Stimulated activated CD4-positive, alpha-beta T cell treated with anti-CD3 and anti-CD28 coated beads, TNF-alpha, amount 100 ng/mL, for 48 hours (primary cell): ENCODE measurements at places on chromosomes 16 and 17.

- DNase-seq, result no peak
These were observed 70.7 kb downstream of the C17orf67 start for GRCh38 chr17:56762988-56763387.

- DNase-seq, result no peak
These were observed 469.6 kb downstream of the SOX9 start for GRCh38 chr17:72590382-72590781.

DNA sequence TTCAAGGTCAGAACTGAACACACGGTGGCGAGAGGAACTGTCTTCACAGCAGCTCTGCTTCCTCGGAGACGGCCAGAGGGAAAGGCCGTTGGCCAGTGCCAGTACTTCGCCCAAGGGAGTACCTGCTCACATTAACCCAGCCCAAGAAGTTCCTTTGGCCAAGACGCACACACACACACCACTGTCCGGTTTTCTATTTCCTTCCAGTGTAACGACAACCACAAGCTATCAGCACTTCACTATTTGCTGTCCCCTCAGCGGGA is 744 bp upstream of the GGNBP2 start:
- no peak for DNase-seq

GRCh38 chr17:48734333-48735061 is 5.9 kb upstream of the HOXB13 start:
- no peak for DNase-seq

DNA sequence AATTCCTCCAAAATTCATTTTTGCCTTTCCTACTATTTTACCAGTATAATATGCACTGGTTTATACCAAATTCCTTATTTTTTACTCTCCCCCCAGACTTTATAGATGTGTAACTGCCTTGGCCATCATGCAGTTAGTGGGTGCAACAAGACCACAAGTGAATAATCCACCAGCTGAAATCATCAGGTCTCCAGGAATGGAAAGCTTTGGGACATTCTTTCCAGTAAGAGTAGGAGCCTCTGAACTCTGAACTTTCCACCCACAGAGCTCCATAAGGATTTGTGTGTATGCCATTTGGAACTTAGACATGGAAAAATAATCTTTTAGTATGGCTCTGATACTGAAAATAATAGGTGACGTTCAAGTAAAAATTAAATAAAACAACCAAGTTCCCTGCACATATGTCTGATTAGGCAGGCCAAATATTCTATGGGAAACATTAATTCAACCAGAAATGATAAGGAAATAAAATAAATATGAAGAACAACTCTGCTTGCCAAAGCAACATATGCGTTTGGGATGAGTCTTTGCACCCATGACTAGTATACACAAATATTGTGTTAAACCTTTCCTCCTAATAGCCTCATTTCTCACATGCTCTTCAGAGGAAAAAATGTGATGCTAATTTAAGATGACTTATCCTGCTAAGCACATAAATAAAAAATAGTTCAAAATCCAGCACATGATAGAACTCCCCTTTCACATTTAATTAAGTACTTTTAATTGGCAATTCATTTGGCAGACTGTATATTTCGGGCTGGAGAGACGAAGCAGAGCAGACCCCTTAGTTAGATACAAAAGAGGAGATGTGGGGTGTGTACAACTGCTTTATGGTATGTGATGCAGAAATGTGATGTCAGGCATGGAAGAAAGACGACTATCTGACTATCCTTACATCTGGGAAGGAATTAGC is 11.6 kb upstream of the LYRM9 start:
- no peak for DNase-seq

DNA sequence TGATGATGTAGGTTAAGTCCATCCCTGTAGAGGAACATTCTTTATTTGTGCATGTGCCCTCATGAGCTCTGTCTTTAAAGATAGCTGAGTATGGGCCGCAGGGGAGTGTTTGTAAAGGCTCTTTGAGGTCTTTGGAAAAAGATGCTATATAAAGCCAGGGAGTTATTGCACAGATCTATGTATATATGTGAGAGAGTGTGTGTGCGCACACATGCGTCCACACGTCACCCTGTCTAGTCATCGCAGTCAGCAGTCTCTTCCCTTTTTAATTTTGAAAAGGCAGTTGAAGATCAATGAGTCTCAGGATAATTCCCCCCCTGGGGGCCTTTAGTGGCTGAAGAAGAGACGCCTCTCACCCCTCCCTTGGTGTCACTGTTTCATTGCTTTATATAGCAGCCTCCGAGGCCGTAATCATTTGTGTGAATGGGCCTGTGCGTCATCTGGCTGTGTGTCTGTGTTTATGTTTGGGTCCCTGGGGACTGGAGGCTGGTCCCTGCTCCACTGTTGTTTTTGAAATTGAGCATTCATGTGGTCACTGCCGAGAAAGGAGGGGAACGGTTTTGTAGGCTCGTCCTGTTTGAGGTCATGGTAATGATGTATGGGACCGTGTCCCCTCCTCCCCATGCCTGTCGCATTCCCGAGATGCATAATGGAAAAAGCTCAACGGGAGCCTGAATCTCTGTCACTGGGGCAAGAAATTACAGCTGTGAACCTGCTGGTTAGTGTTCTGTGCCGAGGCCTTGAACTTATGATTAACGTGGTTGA is 143.9 kb downstream of the SNX29 start:
- no peak for DNase-seq

GRCh38 chr16:85162478-85163277 is 50.4 kb upstream of the CIBAR2 start:
- DNase-seq, result no peak

- DNase-seq, result no peak
These were observed 119.1 kb downstream of the HIC1 start for GRCh38 chr17:2174014-2174413.

DNA sequence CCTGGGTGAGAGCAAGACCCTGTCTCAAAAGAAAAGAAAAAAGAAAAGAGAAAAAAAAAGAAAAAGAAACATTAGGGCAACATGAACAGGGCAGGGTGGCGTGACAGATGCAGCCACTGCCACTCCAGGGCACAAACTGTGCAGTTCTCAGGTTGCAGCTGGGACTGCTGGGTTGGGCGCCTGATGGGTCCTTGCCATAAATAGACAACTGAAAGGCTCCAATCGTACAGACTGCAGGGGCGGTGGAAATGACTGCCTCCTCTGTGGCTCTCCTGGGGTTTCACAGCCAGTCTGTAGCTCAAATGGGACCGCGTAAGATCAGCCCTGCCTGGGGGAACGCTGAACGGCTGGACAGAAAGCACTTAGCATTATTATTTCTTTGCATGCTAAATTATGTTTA is 130.7 kb downstream of the CPPED1 start:
- DNase-seq, result no peak

DNA sequence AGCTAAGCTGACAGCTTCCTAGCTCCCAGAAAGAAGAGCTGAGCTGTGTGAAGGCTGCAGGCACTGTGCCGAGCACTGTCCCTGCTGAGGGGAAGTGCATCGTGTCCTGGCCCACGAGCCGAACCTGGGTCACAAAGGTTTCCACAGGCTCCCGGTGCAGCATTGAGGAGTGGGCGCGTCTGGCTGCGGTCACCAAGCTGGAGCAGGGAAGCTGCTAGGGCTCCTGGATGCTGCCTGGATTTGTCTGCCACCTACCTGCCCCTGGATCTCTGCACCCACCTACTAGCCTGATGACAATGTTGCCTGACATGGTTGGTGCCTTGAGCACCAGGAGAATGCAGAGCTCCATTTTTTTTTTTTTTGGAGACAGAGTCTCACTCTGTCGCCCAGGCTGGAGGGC is 6.5 kb upstream of the SRRM2 start:
- no peak for DNase-seq

GRCh38 chr16:12801511-12802042 is 2.1 kb downstream of the CPPED1 start:
- no peak for DNase-seq

DNA sequence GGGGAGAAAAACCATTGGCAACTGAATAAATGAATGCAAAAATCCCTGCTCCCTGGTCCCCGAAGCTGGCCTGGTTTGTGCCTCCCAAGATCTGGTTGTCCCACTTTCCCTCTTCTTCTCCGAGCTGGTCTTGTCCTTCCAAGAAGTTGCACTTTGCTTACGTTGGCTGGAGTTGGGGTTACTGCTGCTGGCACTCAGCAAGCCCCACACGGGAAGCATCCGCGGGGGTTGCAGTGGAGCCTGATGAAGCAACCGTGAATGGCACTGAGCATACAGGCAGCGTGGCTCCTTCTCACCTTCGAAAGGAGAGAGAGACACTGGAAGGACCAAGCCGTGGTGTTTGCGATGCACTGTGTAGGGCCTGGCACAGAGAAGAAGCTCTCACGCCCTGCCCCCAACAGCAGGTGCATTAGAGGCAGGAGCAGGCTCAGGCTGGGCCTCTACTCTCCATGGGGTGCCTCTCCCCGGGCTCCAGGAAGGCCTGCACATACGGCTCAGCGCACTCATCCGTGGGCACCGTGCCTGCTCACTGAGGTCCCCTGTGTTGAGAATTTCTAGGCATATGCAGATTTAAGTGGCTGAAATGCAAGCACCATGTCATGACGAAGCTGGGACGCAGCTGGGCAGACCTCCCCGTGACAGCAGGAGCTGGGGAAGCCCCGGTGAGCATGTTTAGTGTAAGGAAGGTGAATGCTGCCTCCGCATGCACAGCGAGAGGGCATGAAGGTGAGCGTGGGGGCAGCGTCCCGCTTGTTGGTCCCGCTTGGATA is 12.1 kb downstream of the CA5A start:
- DNase-seq, result no peak

DNA sequence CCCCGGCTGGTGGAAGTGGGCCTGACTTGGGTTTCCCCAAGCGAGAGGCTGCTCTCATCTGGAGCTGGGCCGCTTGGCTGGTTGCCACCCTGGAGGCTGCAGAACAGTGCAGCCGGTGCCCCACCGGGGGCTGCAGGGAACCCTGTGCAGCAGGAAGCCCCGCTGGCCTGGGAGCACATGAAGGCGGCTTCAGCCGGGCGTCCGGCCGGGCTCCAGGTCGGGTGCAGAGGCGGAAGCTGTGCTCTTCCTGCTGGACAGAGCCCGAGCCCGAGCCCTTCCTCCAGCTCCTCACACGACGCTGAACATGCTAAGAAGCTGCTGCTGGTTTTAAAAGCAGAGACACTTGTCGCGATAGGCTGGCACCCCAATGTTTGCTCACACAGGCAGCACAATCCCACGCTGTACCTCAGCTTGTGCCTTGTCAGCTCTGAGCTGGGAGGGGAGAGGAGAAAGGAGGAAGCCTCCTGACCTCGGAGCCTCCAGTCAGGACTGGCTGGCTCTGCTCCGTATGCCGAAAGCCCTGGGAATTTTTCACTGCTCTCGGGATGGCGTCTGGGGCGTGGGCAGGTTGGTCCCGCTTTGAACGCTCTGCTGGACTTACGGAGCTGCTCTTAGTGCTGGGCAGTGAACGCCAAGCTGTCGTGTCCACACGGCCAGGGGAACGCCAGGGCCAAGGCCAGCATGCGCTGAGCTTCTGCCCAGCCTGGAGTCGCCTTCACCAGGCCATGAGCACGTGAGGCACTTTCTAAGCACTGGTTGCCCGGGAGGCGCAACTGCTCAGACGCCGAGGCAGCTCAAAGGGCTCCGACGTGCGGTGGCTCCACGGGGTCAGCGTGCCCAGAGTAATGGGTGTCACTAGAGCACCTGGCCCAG is 8.8 kb downstream of the CDK5R1 start:
- no peak for DNase-seq

- DNase-seq, result no peak
These were observed 10.7 kb downstream of the HPR start for GRCh38 chr16:72073560-72074230.

- no peak for DNase-seq
These were observed 448.6 kb downstream of the SHISA9 start for GRCh38 chr16:13350000-13350399.

DNA sequence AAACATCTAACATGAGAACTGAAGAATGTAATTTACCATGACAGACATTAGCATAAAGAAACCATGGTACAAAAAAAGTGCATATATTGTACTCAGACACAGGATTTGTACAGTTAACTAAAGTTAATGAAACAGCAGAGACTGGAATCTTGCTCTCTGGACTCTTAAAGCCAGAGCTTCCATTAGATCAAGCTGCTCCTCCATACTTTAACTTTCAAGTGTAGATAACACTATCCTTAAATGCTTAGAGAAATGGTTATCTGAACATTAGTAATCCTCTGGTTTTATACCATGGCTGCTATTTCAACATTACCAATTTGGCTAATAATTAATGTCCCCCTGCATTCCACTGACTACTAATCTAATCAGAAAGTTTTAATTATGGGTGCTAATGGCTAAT is 3.1 kb downstream of the NUDT21 start:
- no peak for DNase-seq

DNA sequence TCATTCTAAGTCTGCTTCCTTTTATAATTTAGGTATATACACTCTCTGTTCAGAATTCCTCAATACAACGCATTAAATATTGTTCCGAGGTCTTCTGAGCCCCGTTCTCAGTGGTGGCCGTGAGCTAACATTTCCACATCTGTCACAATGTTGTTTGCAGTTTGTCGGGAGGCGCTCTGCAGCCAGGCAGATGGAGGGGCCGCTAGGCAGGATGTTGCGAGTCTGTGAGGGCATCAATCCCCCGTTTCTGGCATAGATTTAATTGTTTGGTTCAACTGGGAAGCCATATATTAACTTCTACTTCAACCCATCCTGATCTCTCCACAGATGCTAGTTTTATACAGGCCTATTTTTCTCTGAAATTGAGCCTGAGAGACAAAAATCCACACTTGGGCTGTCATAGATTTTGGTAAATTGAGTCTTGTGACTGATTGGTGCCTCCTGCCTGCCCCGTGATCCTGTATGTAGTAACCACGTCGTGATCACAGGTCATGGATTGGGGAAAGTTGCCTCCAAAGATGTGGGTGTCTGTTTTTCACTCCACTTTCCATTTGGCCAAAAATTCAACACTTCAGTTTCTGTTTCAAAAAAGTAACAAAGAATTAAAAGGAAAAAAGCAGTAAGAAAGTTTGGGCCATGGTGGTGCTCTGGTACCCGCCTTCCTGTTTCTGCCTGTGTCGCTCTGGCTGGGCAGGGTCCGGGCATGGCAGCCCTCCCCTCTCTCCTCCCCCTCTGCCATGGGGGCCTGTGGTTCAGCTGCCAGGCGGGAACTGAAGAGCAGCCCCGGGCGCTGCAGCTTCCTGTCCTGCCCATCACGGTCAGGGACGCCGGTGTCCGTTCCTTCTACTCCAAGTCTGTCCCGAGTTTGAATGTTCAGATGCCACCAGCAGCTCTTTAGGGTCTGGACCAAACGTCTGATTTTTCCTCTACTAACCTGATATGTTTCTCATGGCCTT is 41.5 kb downstream of the RPTOR start:
- no peak for DNase-seq

GRCh38 chr17:30829022-30829421 is 2.7 kb upstream of the ATAD5 start:
- no peak for DNase-seq

DNA sequence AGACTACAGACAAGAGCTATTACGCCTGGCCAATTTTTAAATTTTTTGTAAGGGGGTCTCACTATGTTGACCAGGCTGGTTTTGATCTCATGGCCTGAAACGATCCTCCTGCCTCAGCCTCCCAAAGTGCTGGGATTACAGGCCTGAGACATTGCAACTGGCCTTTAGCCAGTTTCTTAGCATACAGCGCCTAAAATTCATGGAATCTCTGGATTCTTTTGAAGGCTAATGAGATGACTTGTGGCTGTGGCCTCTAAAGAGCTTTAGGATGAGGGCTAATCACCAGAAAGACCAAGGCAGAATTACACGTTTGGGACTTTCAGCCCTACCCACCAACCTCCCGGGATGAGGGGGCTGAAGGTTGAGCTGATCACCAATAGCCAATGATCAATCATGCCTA is 34.6 kb downstream of the AKAP10 start:
- no peak for DNase-seq
